Right lung (tissue), 10 donors: ENCODE measurements at places on chromosomes 12 and 14. TPM values are rescaled to one million over a fixed set of nuclear protein-coding genes. Genes with fewer than 3 reads are reported as not detected.

AICDA gene
- 0.15 TPM for polyA plus RNA-seq

IL31 gene
- not detected for polyA plus RNA-seq

DNA sequence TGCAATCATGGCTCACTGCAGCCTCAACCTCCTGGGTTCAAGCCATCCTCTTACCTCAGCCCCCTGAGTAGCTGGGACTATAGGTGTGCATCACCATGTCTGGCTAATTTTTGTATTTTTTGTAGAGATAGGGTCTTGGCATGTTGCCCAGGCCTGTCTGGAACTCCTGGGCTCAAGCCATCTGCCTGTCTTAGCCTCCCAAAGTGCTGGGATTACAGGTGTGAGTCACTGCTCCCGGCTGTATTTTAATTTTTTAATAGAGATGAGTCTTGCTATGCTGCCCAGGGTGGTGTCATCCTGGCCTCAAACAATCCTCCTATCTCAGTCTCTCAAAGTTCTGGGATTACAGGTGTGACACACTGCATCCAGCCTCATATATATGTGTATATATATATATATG lies 31.7 kb upstream of the GPRC5A start:
- DNase-seq = no peak

- no peak for DNase-seq
Observed at GRCh38 chr12:98828802-98829600, 183.9 kb downstream of the APAF1 start.

DNA sequence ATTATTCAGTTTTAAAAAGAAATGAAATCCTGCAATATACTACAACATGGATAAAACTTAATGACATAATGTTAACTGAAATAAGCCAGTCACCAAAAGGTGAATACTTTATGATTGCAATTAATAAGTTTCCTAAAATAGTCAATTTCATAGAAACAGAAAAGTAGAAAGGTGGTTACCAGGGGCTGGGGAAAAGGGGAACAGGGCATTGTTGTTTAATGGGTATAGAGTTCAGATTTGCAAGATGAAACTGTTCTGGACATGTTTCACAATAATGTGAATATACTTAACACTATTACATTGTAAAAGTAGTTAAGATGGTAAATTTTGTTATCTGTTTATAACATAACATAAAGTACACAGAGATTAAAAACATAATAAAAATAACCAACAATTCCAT lies 550.9 kb downstream of the CCER1 start:
- no peak for DNase-seq

EFS gene
- polyA plus RNA-seq = 44.7 TPM

DNA sequence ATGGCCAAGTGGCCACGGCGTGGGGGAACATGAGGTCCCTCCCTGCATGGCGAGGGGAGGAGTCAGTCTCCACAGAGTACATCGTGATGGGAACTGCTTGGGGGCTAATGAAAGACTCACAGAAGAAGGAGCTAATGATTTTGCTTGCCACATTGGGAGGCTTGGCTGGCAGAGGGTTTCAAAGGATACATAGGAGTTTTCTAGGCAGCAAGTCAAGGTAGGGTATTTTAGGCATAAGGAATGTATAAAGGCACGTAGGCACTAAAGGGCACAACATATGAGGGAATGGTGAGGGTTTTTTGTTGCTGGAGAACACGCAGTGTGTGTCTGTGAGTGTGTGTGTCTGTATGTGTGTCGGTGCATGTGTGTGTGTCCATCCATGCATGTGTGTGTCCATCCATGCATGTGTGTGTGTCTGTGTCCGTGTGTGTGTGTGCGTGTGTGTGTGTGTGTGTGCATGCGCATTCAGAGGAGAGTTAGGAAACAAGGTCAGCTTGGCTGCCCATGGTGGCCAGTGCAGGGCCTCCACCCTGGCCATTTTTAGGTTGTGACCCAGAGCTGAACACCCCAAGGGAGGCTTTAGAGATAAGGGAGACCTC lies 84.5 kb downstream of the BEGAIN start:
- no peak for DNase-seq

TBC1D30 gene
- 9.1 TPM for polyA plus RNA-seq

SIX4 gene
- 6.8 TPM for polyA plus RNA-seq

DNA sequence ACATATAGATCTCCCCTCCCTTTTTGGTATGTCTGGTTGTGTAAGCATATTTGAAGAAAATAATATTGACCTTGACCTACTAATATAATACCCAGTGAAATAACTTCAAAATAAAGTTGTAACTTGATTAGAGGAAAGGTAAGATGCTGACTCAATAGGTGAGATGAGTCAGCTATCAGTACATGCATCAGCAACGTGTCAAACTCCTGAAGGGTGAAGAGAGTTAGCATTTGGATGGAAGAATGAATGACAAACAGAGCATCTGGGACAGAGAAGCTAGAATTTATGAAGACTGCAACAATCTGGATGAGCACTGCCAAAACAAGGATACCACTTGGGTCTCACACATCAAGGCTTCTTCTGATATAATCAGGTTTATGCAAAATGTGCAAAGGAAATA lies 74.9 kb downstream of the PPP2R5E start:
- no peak for DNase-seq

PTPRB gene
- polyA plus RNA-seq = 40.8 TPM

- DNase-seq = no peak
Observed at GRCh38 chr12:1046727-1047126, 55.7 kb downstream of the ERC1 start.

GRCh38 chr12:51865757-51866270 lies 17.3 kb upstream of the FIGNL2 start:
- DNase-seq = no peak

DNA sequence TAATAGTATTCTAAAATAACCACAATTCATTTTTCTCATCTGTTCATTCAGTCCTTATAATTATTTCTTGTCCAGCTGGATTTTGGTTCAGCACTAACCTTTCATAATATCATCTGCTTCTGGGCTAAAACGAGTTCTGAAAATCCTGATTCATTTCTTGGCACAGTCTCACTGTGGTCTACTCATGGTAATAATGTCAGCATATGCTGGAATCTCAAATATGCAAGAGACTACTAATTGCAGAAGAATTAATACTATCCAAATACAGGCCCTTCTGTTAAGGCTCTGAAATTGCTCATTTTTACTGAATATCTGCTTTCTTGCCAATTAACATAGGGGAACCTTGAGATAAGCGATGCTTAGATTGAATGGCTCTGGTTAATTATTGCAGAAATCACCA lies 597.1 kb downstream of the RPL10L start:
- DNase-seq = no peak

DNA sequence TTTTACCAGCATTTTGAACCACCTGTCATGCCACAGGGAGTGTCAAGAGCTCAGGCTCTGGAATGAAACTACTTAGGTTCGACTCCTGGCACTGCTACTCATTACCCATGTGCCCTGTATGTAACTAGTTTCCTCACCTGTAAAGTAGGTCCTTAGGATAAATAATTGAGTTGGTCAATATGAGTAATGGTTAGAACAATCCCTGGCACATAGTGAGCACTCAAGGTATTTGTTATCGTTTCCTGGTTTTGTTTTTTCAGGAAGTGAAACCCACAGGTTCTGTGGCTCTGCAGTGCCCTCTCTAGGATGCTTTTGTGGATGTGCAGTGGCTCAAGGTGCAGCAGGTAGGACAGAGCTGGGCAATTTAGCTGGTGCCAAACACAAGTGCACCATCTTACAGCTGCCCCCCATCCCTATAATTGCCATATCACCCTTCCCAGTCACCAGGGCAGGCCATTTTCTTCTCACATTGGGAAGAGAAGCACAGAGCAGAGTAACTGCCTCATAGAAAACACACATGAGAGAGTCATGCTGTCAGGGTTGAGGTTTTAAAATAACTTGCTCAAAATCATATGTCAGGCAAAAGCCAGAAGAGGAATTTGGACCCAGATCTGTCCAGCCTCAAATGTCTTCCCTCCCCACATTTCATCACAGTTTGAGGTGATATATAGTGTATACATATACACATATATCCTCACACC lies 297.5 kb downstream of the RPAP3 start:
- no peak for DNase-seq

- DNase-seq = peak; percentile 75
Observed at GRCh38 chr12:51341251-51342007, 5.0 kb downstream of the CELA1 start.

DNA sequence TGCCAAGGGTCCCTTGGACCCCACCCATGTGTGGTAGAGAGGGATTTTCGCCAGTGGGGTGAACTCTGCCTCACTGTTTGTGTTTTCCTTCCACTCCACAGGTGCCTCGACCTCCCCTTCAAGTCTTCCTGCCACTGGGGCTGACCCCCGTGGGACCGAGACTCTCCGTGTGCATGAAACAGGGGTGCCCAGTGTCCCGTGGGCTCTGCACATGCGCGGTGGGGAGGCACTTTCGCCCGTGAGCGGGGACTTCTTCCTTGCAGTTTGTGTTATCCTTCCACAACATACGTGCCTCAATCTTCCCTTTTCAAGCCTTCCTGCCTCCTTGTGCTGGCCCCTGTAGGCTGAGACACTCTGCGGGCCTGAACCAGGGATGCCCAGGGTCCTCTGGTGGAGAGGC lies 362.4 kb downstream of the ALG10 start:
- DNase-seq = no peak

GRCh38 chr12:25347716-25348592 lies 97.2 kb upstream of the KRAS start:
- DNase-seq = no peak

DNA sequence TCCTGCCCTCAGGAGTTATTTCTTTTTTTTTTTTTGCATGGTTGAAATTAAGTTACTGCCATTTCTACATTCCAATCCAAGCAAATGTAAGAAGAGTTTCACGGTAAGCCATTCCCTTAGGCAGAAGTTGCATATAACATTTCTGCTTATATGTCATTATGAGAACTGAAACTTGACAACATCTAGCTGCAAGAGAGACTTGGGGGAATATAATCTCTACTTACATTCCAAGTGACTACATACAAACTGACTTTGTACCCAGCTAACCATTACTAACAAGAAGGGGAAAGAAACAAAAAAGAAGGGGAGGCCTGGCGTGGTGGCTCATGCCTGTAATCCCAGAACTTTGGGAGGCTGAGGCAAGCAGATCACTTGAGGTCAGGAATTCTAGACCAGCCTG lies 7.3 kb upstream of the RESF1 start:
- no peak for DNase-seq

DNA sequence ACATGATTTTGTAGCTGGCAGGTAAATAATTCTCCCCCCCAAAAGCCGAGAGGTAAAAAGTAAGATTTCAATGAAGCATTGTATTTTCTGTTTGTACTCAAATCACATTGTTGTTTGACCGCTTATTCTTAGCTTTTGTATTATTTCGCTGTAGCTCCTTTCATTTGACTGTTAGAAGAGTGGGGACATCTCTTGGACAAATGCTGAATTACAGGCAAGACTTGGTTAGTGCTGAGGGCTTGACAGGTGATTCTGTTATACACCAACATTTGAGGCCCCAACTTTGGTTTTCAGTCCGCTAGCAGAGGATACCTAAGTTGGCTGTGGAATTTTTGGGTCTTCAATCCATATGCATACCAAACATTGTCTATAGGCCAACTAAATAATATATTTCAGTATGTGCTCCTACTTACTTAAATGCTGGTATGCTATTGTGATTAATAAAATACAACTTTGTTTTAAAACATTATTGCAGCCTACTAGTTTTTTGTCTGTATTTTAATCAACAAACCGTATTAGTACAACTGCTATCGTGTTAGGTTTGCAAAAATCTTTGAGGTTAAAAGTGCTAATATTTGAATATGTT lies 102.2 kb downstream of the ERC1 start:
- no peak for DNase-seq

IFNG-AS1 gene
- polyA plus RNA-seq = 0.13 TPM

FGD4 gene
- polyA plus RNA-seq = 24.6 TPM

GLI1 gene
- polyA plus RNA-seq = 36.0 TPM

RNASE4 gene
- polyA plus RNA-seq = 9.0 TPM

APOLD1 gene
- 9.2 TPM for polyA plus RNA-seq

DNA sequence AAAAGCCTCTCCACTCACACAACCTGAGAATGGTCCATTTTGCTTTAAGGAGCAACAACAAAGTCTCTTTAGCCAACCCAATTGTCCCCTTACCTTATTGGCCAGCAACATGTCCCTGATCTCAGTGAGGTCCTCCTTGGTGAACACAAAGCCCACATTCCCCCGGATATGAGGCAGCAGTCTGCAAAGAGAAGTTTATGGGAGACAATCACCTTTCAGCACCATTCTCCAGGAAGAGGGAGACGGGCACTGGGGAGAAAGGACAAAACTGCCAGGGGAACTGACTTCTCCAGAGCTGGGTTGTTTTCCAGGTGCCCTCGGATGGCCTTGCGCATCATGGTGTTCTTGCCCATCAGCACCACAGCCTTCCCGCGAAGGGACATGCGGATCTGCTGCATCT lies 1.9 kb downstream of the RPLP0 start:
- no peak for DNase-seq

DNA sequence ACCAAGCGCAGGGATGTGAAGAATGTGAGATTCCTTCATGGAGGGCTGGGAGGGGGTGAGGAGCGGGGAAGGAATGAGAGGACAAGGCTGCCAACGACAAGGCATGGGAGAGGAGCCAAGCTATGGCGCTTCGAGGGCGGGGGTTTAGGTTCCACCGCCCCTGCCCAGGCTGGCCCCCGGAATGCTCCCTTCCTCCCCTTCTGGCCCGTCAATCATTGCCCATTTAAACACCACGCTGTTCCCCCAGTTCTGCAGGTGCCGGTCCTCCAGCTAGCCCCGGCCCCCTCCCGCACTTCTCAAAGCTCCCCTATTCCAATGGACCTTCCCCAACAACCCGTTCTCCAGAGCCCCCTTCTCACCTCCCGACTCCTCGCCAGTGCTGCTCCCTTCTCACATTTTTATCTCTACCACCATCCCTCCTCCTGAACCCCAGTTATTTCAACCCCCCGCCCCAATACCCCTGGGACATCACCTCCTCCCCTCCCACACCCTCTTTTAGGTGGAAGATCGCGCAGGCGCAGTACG lies 428 bp downstream of the RNF41 start:
- DNase-seq = peak; percentile 80

DNA sequence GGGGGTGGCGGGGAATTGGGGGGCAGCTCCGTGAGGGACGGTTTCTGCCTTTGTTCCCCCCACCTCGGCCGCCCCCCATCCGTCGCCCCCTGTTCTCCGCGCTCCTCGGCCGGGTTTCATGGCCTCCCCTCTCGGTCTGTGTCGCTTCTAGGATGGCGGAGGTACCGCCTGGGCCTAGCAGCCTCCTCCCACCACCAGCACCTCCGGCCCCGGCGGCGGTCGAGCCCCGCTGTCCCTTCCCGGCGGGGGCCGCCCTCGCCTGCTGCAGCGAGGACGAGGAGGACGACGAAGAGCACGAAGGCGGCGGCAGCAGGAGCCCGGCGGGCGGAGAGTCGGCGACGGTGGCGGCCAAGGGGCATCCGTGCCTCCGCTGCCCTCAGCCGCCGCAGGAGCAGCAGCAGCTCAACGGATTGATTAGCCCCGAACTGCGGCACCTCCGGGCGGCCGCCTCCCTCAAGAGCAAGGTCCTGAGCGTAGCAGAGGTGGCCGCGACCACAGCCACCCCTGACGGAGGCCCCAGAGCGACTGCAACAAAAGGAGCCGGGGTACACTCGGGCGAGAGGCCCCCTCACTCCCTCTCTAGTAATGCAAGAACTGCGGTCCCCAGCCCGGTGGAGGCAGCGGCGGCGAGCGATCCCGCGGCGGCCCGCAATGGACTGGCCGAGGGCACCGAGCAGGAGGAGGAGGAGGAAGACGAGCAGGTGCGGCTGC lies 575 bp downstream of the NAA30 start:
- DNase-seq = peak; percentile 33
